ENCODE measurements at places on chromosomes 7 and 10.

GRCh38 chr7:47418601-47419309 is 163.2 kb downstream of the TNS3 start:
- peak; percentile 89 for DNase-seq

DNA sequence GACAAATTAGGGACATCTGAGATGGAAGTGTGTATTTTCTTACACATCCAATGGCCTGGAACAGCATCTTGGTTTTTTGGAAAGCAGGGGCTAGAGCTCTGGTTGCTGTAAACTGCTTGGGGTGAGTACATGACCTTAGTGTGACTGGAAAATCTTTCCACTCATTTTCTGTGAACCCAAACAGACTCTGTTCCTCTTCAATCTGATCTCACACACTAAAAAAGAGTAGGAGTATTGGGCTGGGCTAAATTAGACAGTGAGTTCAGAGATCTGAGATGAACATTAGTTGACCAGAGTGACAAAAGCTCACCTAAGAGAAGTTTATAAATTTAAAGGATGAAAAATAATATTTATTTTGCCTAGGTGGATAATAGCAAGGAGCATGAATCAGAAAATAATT is 59.2 kb downstream of the OR13A1 start:
- DNase-seq: no peak

DNA sequence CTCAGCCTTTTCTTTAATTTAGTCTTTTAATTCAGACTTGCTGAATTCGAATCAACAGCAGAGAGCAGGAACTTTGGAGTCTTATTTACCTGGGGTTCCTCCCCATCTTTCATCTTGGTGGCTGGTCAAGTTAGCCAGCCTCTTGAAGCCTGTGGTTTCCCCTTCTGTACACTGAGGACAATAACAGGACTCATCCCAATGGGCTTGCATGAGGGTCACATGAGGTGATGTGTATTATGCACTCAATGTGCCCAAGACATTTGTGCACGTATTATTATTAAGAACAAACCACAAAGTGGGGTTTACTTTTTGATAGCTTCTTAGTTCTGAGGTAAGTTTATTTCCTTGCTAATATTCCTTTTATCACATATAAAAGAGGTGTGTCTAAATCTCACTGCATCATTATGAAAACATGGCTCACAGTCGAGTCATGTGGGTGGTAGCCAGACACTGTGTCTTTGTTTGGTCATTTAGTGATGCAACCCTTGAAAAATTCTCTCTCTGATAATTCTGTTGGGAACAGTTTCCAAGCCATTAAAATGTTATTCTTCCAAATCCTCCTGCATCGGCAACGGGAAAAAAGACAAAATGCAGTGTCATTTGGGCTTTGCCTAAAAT is 86.5 kb upstream of the GRB10 start:
- DNase-seq: peak; percentile 75

- DNase-seq: peak; percentile 45
Observed at GRCh38 chr10:124946945-124947344, 5.0 kb downstream of the ZRANB1 start.

DNA sequence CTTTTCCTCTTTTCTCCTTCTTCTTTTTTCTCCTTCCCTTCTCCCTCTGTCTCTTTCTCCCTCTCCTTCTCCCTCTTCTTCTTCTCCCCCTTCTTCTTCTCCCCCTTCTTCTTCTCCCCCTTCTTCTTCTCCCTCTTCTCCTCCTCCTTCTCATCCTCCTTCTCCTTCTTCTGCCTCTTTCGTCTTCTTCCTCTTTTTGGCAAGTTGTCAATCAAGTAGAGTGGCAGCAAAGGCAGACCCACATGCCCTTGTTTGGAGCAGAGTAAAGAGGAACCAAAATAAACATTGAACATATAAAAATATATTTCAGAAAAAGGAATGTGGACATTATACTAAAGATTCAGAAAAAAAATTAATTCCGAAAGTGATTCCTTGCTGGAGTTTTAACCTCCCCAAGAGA is 59.6 kb upstream of the ZNF33B start:
- DNase-seq: no peak

- DNase-seq: no peak
Observed at GRCh38 chr7:132112106-132112505, 464.2 kb downstream of the PLXNA4 start.

DNA sequence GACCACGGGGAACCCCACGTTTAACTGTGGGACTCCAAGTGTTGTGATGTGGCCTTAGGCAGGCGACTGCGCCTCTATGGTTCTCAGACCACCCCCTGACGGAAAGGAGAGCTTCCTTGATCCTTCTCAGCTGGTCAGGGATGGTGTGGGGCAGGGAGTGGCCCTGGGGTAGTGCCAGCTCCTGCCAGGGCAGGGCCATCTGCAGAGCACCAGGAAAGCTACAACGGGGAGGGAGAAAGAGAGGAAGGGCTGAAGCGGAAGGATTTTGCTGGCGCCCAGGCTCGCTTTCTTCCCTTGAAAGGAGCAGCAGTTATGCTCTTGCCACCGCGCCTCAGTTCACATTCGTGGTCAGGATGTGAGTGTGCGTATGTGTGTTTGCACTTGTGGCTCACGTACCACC is 74.9 kb upstream of the PCBD1 start:
- DNase-seq: no peak

DNA sequence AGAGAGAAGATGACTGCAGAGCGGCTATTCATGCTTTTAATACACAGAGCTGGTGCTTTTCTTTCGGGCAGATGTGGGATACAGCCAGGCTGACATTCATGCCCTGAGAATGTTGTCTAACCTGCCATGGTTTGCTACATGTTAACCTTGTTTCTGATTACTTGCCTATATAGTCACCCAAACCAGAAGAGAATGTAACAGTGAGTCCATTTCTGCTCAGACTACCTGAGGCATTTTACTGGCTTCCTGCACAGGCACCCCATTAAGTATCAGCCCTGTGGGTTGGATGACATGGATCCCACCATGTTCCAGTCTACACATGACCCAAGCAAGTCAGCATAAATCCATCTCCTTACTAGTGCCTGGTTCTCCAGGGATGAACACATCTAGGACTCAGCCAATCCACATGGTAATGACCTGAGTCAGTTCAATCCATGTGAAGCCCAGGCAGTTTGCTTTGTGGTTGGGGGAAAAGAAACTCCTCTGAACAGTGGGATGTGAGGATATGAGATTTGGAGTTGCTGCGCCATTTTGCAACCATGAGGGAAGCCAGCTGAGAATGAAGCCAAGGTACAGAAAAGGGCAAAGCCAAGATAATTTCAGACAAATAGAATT is 55.7 kb upstream of the MKX start:
- no peak for DNase-seq

- no peak for DNase-seq
Observed at GRCh38 chr10:93874309-93875031, 19.3 kb upstream of the SLC35G1 start.

GRCh38 chr7:23981314-23981713 is 271.3 kb downstream of the STK31 start:
- DNase-seq: no peak

GRCh38 chr10:50987934-50988333 is 86.4 kb upstream of the PRKG1 start:
- DNase-seq: no peak

GRCh38 chr7:140084972-140085371 is 22.2 kb upstream of the PARP12 start:
- no peak for DNase-seq

GRCh38 chr7:129872054-129872453 is 80.7 kb downstream of the UBE2H start:
- DNase-seq: no peak

GRCh38 chr7:101998029-101998905 is 180.8 kb downstream of the CUX1 start:
- no peak for DNase-seq

GRCh38 chr10:74586088-74586585 is 240.3 kb upstream of the KAT6B start:
- no peak for DNase-seq

GRCh38 chr7:50718311-50718710 is 64.4 kb downstream of the GRB10 start:
- DNase-seq: no peak

- peak; percentile 63 for DNase-seq
Observed at GRCh38 chr7:104627516-104627915, 299.1 kb downstream of the LHFPL3 start.

GRCh38 chr10:103659674-103660363 is 166.3 kb downstream of the NEURL1 start:
- peak; percentile 89 for DNase-seq

DNA sequence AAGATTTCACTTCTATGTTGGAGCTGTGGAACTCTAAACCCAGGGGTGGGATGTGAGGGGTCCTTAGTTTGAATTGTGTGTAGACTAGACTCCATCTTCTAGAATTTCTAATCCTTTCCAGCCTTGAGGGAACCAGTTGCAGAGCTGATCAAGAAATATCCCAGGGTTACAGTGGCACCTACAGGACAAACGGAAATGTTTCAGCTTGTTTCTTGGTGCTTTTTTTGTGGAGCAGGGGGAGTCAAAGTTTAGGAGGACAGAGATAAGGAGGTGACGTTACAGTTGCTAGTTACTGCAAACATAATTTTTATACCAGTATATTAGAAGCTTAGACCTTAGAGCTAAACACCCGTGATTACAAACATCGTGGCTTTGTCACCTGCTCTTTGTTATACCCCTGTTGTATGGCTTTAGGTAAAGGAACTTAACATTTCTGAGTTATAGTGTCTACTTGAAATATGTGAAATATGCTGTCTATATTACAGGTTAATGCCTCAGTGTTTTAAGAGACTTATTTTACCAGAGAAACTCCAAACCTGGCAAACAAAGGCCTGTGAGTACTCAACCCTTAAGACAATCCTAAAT is 84.5 kb upstream of the DYNC1I1 start:
- peak; percentile 54 for DNase-seq

- DNase-seq: no peak
Observed at GRCh38 chr7:98628418-98628817, 11.3 kb downstream of the NPTX2 start.

DNA sequence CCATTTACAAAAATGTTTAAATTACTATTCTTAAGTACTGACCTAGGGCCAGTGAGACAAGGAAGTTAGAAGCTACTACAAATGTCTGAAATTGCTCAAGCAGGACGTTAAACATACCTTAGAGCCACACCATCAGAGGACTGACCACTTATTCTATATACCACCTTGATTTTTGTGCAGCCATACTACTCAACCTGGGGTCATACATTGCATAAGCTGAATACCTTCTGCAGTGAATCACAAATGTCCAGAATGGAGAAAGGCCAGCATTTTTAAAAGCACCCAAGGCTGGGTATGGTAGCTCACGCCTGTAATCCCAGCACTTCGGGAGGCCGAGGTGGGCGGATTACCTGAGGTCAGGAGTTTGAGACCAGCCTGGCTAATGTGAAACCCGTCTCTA is 21.2 kb upstream of the MRLN start:
- DNase-seq: no peak

DNA sequence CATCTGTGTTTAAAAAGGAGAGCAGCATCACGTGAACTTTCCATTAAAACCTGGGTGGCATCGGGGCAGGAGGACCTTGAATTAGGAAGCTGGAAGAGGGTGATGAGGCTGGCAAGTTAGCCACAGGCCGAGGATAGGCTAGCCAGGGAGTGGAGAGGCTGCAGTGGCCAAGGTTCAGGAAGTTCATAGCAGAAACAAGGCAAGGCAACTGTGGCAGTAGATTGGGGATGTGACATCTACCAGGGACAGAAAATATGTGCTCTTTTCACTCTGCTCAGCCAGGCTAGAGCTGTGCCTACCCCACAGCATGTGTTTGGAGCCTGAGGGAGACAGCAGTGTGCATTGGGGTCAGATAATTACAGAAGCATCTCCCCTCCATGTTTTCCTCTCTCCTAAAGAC is 2.2 kb upstream of the INPP5F start:
- no peak for DNase-seq

DNA sequence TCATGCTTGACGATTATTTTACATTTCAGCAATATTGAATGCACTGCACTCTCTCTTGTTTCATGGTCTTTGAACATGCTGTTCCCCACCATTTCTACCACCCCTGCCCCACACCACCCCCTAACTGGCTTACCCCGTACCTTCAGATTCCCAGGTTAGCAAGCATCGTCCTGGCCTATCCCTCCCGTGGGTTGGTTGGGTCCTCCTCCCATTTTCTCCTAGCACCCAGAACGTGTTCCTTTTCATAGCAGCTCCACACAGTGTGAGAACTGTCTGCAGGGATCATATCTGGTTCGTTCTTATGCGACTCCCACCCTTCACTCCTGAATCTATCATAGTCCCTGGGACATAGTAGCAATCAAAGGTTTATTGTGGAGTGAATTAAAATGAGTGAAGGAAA is 48.6 kb downstream of the C10orf90 start:
- no peak for DNase-seq

- no peak for DNase-seq
Observed at GRCh38 chr7:114934713-114935112, 12.8 kb downstream of the MDFIC start.

Measured in myocyte (in vitro differentiated cells).